GM20000 (cell line): ENCODE measurements at places on chromosomes 12 and 14.

DNA sequence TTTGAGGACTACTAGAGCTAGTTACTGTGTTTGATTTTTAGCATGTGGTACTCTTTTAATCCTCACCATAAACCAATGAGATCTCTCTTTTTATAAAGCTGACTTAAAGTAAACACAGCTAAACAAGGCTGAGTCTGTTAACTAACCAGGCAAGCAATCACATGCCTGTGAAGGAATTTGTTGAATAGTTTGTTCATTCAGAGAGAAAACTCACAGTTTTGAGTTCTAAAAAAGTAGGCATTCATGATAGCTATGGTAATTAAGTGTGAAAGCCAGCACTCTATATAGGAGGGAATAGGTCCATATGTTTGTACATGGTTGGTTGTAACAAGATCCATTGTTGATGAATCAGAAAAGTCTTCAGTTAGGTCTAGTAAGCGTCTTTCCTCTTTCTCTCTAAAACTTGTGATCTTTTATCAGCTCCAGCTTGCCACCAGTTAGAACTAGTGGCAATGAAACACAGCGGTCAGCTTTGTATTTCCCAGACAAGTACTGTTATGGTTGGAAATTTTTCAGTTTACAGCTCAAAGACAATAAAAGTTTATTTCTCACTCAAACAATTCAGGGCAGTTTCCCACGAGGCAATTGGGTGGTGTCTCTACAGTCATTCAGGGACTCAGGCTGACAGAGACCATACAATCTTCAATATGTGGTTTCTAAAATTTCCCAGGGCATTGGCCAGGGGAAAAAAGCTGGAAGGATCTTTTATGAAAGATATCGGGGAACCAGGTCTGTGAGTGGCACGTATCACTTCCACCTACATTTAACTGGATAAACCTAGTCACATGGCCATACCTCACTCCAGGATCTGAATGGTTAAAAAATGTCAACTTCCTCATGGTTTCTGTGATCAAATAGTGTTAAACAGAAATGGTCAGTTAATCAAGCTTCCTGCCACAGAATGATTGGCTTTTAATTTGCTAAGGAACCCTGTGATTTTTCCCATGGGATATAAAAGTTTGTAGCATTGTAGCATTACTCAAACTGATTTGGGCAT, 203.1 kb downstream of the KIF21A start:
- DNase-seq = no peak

- DNase-seq = no peak
These were observed 16.8 kb upstream of the KRT80 start for GRCh38 chr12:52208424-52209165.

DNA sequence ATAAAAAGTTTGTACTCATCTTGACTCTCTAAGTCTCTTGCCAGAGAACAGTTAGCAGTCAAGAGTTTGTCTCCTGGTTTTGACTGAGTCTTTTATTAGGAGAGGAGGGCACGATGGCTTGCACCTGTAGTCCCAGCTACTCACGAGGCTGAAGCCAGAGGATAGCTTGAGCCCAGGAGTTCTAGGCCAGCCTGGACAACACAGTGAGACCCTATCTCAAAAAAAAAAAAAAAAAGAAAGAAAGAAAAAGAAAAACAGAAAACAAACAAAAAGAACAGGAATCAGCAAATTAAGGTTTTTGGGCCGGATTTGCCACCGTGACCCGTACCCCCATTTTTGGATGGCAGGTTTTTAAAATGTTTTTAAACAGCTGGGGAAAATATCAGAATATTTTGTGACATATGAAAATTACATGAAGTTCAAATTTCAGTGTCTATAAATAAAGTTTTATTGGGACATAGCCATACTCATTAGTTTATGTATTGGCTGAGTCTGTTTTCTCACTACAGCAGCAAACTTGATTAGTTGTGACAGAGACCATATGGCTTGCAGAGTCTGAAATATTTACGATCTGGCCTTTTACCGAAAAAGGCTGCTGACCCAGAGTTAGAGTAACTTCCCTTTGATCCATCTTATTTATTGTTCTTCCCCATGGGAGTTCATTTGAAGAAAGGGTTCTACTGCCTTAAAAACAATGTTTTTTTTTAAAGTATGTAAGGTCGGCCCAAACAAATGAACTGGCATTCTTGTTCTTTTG, 31.2 kb downstream of the VEZT start:
- DNase-seq = no peak

DNA sequence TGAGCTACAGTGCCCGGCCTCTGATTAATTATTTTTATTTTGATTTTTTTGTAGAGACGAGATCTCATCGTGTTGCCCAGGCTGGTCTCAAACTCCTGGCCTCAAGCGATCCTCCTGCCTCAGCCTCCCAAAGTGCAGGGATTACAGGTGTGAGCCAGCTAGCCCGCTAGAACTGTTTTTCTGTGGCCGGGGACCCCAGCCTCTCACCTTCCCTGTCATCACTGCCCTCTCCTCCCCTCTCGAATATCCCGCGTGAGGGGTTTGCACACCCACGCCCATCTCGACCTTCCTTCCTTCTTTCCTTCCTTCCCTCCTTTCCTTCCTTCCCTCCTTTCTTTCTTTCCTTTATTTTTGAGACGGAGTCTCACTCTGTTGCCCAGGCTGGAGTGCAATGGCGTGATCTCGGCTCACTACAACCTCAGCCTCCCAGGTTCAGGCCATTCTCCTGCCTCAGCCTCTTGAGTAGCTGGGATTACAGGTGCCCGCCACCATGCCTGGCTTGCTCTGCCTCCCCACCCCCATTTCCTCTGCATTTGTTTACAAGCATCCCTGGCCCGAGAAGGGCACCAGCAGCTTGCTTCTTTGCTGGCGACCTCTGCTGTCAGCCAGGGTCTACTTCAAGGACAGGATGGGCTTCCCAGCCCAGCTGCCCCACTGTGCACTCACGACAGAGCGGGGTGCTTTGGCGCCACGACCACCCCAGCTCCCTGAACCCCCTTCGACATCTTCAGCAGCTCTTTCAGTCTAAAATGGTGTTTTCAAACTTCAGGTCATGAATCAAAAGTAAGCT, 4.3 kb upstream of the TRAF3 start:
- DNase-seq = no peak

GRCh38 chr12:119201789-119202543, 23.2 kb downstream of the HSPB8 start:
- no peak for DNase-seq

- DNase-seq = no peak
These were observed 45.5 kb downstream of the PRIMA1 start for GRCh38 chr14:93742761-93743160.

- DNase-seq = no peak
These were observed 217.1 kb downstream of the BTG1 start for GRCh38 chr12:91928501-91928900.

DNA sequence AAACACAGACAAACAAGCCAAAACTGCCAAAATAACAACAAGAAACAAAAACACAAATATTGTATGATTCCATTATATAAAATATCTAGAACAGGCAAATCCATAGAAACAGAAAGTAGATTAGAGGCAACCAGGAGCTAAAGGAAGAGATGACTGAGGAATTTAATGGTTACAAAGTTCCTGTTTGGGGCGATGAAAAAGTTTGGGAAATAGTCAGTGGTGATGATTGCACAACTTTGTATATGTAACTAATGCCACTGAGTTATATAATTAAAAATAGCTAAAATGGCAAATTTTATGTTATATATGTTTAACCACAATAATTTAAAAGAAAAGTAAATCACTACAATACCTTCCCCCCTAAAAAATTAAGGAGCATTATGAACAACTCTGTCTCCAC, 24.5 kb downstream of the GNPTAB start:
- no peak for DNase-seq

DNA sequence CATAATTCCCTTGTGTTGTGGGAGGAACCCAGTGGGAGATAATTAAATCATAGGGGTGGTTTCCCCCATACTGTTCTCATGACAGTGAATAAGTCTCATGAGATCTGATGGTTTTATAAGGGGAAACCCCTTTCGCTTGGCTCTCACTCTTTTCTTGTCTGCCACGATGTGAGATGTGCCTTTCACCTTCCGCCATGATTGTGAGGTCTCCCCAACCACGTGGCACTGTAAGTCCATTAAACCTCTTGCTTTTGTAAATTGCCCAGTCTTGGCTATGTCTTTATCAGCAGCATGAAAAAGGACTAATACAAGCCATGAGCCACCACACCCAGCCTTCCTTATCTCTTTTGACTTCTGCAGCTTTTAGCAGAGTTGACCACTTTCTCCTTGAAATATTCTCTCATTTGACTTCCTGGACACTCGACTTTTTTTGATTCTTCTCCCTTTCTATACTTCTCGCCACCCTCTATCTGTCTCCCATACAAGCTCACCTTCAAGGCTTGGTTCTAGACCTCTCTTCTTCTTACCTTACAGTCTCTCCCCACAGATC, 2.3 kb downstream of the MTERF2 start:
- no peak for DNase-seq

DNA sequence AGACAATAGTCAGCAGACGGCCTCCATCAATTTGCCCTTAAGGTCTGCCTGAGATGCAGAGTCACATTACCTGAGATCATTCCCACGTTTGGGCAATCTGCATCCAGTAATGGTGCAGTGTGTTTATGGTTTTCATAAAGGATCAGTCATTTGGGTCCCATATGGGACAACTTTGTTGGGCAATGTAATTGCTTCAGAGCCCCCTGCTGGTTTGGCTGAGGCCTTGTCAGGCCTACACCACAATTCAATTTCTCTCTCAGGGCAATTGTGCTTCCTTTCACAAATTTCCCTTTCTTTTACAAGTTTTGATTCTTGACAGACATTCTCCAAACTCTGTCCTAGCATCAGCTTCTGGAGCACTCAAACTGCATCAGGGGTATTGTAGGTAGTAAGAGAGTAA, 191.2 kb upstream of the SSTR1 start:
- DNase-seq = no peak
